ENCODE measurements at places on chromosomes 5 and 9.

DNA sequence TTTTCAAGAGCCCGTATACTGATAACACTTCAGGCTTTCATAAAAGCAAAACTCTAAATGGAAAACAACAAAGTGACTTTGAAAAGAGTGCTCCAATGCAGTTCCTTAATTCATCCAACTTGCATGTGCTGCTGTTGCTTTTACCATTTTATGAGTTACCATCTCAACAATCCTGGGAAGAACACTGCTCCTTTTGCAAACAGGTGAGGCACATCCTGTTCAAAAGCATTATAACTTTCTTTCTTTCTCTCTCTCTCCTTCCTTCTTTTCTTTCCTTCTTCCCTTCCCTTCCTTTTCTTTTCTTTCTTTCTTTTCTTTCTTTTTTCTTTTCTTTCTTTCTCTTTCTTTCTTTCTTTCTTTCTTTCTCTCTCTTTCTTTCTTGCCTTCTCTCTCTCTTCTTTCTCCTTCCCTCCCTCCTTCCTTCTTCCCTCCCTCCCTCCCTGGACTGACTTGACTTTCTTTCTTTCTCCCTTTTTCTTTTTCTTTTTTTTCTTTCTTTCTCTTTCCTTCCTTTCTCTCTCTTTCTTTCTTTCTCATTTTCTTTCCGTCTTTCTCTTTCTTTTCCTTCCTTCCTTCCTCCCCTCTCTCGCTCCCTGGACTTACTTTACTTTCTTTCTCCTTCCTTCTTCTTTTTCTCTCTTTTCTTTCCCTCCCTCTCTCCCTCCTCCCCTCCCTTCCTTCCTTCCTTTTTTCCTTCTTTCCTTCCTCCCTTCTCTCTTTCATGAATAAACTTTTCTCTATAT is 11.2 kb upstream of the PARP8 start:
- DNase-seq = no peak

GRCh38 chr5:4065472-4066320 is 470.1 kb downstream of the IRX1 start:
- DNase-seq = no peak

DNA sequence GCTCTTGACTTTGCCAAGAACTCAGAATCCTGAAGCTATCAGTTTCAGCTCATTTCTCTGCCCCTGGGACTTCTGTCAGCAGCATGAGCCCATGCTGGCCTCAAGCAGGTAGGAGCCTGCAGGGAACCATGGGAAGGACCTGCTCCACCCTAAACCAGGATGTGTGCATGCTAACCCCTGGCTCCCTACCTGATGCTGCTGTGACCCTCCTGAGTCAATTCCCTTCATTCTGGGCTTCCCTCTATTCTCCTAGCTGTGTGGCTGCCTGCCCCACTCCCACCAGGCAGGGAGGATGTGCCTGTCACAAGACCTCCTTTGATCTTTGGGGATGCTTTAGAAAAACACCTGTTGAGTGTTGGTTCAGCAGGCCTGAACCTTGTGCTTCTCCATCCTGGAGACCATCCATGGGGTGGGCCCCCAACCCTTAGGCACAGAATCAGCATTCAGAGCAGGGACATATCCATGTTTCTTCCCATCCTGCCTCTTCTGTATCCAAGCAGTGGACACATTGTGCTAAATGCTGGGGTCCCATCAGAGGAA is 117.1 kb upstream of the CCL21 start:
- DNase-seq = no peak

DNA sequence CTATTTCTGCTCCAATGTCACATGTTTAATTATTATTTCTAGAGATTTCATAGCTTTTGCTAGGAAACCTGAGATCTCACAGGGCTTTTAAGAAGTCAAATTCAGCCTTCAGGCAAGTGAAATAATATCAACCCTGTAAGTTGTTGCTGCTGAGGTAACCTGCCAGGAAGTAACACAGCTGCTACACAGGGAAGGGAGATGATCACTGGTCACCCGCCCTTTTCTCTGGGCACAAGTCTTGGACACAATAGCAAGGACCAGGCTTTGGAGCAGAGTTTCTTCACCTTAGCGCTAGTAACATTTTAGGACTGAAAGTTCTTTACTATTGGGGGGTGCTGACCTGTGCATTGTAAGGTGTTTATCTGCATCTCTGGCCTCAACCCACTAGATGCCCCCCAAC is 50.1 kb downstream of the PTTG1 start:
- no peak for DNase-seq

DNA sequence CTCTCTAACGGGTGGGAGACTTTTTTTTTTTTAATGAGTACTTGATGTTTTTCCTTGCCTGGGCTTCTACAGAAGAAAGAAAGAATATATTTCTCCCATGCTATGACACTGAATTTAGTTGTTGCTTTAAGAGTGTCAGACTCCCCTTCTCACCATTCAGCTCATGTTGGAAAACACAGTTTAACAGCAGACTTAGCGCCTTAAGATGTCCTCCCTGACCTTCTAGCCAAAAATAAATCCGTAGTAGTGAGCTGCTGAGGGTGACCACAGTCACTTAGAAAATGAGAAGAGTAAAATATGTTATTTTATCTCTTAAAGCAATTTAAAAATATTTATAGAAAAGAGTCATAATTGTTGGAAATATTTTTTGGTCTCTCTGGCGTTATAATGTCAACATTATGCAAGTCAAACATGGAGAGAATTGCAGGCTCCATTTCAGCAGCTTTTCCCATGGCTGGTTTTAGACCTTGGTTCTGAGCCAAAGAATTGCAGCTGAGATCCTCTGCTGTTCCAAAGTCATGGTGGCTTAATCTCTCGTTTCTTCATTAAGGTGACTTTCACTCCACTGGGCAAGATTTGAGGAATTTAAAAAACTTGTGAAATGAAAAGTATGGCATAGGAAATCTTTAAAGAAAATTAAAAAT is 143.5 kb downstream of the GHR start:
- no peak for DNase-seq

DNA sequence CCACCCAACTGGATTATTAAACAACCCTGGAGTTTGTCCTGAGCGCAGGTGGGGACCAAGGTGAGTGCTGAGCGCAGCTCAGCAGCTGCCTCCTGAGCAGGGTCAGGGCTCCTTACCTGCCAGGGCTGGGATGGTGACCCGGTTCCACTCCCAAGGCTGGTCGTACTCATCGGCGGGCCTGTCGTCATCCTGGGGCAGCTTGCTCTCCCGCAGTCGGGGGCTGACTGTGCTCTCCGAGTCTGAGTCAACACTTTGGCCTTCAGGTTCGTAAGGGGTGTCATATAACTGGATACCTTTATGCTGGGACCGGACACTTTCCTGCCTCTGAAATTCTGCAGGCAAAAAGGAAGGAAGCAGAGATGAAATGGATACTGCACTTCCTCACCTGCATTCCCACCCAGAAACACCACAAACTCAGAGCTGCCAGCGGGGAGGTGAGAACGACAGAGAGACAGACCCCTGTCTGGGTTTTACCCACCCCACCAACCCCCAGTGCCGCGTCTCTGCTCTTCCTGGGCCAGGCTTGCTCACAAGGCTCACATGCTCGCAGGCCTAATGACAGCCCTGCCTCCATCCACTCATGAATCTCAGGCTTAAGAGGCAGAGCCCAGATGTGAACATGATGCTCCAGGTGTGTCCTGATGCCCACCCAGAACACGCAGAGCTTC is 70.7 kb upstream of the SLC25A51 start:
- DNase-seq = no peak

- DNase-seq = no peak
Measured at GRCh38 chr9:106557996-106558667, 304.8 kb upstream of the ZNF462 start.

DNA sequence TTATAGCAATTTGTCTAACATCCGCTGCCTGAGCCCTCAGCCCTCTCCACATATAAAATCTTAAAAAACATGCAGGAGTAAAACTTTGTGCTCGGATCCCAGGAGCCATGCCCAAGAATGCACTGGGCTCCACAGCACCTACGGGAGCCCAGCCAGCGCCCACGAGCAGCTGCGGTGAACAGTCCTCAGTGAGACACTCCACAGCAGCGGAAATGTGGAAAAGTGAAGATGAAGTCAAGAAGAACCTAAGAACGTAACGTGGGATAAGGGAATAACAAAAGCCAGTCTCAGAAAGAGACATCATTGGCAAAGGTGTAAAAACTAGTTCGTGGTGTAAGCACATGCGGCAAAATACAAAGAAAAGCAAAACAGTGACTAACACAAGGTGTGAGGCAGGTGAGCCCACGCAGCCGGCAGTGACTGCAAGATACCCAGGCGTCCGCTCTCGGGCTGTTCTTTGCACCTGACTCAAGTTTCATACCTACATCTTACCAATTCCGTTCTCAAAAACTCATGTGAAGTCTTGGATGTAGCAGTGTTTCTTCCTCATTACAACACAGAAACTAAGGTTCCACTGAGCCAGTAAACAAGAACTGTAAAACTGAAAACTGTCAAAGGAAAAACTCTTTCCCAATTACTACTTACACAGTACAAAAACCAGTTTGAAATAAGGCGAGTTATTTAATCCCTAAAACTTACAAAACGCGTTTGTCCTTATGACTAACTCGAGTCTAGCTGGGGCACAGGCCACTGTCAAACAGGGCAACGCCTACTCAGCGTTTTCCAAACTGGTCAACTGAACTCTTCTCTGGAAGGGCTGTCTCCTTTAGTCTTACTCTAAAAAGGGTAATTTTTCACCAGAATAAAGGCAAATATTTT is 1.7 kb downstream of the CAMSAP1 start:
- DNase-seq = no peak

DNA sequence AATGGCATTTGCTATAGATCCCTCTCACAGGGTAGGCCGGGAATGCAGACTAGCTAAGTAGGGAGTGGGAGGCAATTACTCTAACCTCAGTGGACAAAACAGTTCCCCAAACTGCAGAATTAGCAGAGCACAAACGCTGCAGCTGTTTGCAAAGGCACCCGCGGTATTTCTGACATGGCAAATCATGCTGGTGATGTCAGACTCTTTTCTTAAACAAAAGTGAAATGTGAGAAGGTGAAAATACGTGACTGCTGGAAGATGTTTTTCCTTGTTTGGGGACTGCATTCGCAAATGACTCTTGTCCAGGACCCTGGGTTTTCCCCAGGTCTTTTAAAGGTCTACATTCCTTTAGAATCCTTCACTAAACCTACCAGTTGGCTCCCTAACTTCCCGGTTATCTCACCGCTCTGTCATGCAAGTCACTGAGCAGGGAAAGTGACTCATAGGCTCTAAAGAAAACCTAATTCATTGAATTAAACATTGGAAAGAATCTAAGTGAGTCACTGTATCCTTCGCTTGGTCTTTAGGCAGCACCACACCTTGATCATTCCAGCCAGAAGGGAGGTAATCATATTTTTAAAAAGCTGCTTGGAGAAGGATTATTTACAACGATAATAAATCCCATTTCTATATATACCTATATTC is 91.5 kb upstream of the DNAH5 start:
- DNase-seq = no peak

- no peak for DNase-seq
Measured at GRCh38 chr5:115549154-115549553, 4.6 kb upstream of the FEM1C start.

DNA sequence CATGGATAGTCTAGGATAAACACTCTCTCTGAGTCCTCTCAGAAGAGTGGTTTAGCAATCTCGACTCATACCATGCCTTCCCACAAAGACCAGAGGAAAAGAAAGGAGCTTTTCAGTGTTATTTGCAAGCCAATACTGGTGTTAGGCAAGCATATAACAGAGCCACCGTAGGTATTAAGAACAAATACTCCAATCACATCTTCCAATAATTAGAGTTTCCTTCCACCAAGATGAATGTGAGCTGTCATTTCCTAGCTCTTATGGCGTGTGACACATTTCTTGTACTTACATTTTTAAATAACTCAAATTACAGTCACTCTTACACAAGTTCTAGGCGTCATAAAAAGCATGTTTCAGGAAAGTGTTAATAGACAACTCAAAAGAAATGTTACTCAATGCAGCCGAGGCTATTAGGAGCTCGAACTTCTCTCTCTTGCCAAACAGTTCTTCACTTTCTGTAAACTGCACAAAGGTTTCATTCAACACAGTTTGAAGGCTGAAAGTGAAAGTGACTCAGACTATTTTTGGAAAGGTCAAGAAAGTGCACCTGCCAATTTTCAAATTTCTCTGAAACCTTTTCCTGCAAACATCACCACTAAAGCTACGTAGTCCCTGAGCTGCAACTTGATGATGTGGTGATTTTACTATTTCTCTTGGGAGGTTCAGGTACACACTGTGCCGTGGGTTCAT is 153.8 kb downstream of the AUH start:
- DNase-seq = no peak

GRCh38 chr9:13266167-13266566 is 13.3 kb downstream of the MPDZ start:
- no peak for DNase-seq

- no peak for DNase-seq
Measured at GRCh38 chr5:172920447-172920849, 38.8 kb upstream of the RPL26L1 start.

- DNase-seq = no peak
Measured at GRCh38 chr9:115220319-115221005, 102.5 kb upstream of the TNC start.

DNA sequence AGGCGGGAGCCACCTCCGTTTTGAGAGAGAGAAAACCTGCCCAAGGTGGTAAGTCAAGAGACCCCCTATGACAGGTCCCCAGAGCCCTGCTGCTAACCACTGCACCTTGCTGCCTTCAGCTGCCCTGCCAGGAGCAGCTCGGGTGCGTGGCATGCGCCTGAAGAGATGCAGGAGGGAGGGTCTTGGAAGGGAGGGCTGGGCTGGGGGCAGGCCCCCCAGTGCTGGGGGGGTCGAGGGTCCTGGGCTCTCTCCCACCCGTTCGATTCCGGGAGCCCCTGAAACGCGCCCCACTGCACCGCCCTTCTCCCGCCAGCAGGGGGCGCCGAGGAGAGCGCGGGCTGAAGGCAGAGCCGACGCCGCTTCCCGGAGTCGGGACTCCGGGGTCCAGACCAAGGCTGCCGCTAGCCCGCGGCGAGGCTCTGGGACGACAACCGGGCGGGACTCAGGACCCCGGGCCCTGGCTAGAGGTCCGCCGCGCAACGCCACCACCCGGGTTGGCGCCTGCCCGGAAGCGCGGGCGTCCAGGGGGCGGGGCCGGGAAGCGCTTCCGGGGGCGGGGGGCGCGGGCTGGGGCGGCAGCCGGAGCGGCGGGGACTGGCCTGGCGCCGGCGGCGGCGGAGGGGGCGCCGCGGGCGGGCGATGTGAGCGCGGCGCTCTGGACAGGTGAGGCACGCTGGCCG is at the start of gene ZBTB34:
TSS of gene ZBTB34 (plus strand) at position 563 of the 680 bp plus-strand sequence. CDS start 18,761 bp downstream, outside the sequence.
- DNase-seq = no peak

DNA sequence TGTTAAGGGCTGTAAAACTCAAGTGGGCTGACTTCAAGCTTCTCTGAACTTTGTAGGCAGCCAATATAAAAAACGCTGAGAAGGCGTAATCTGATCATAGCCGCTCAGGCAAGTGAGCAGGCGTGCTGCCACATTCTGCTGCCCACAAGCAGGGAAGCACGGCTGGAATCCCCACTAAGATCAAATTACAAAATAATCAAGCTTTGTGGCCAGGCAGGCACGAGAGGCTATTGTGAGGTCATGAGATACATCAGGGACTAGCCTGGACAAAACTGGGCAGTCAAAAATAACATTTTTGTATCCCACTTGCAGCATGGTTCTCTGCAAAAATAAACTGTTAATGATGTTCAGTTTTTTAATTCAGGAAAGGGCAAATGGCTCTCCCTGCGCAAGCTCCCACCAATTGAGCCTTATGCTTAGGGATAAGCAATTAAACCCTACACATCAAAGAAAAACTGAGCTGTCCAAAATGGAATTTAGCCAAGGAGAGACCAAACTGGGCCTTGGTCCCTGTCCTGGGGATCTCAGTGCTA is 64.0 kb downstream of the POU5F2 start:
- DNase-seq = no peak
